ENCODE measurements at places on chromosomes 3 and 15. TPM values are rescaled to one million over a fixed set of nuclear protein-coding genes. Genes with fewer than 3 reads are reported as not detected.

NPAP1 gene
- not detected for total RNA-seq

LMAN1L gene
- total RNA-seq = not detected

TSC22D2 gene
- total RNA-seq = 4.9 TPM

TP63 gene
- total RNA-seq = not detected

MPI gene
- 27.7 TPM for total RNA-seq

FOXB1 gene
- not detected for total RNA-seq
